ENCODE measurements at places on chromosomes 7 and 10. TPM values are rescaled to one million over a fixed set of nuclear protein-coding genes. Genes with fewer than 3 reads are reported as not detected.

The TPK1 gene
- total RNA-seq: 7.0 TPM

The HILPDA gene
- total RNA-seq: 11.9 TPM

The BLNK gene
- total RNA-seq: not detected

The KLF14 gene
- total RNA-seq: not detected

The OR9A2 gene
- not detected for total RNA-seq

The ACTR3C gene
- 0.73 TPM for total RNA-seq

The ARMC3 gene
- not detected for total RNA-seq

The CHCHD3 gene
- 169 TPM for total RNA-seq

The GATA3 gene
- total RNA-seq: not detected

The CYP3A4 gene
- not detected for total RNA-seq

The SLC25A40 gene
- total RNA-seq: 14.3 TPM

The ZNF425 gene
- 1.7 TPM for total RNA-seq

The GARIN1A gene
- total RNA-seq: 1.5 TPM

The CH25H gene
- total RNA-seq: 0.73 TPM

The FAM20C gene
- 5.3 TPM for total RNA-seq
